ENCODE measurements at places on chromosomes 11 and 22.

DNA sequence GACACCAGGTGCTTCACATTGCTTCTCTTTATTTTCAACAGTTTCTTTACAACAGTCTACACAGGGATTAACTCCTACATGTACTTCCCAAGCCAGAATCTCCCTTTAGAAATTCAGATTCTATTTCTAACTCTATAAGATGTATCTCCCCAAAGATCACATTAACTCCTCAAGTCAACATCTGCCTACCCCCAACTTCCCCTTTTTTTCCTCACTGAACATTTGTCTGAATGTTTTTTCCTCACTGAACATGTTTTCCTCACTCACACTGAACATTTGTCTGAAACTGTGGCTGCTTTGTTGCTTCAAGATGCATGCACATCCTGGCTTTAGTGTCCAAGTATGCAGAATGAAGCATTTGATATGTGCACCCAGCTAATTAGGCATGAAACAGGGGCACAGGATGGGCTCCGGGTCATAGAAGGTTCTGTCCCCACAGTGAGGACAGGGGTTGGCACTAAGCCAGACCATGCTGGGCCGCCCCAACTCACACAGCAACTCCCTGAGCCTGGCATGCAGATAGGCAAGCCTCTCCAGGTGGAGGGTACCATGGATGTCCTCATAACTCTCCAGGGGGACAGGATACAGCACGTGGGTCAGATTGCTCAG, 11.3 kb downstream of the PRAME start:
- DNase-seq = no peak

DNA sequence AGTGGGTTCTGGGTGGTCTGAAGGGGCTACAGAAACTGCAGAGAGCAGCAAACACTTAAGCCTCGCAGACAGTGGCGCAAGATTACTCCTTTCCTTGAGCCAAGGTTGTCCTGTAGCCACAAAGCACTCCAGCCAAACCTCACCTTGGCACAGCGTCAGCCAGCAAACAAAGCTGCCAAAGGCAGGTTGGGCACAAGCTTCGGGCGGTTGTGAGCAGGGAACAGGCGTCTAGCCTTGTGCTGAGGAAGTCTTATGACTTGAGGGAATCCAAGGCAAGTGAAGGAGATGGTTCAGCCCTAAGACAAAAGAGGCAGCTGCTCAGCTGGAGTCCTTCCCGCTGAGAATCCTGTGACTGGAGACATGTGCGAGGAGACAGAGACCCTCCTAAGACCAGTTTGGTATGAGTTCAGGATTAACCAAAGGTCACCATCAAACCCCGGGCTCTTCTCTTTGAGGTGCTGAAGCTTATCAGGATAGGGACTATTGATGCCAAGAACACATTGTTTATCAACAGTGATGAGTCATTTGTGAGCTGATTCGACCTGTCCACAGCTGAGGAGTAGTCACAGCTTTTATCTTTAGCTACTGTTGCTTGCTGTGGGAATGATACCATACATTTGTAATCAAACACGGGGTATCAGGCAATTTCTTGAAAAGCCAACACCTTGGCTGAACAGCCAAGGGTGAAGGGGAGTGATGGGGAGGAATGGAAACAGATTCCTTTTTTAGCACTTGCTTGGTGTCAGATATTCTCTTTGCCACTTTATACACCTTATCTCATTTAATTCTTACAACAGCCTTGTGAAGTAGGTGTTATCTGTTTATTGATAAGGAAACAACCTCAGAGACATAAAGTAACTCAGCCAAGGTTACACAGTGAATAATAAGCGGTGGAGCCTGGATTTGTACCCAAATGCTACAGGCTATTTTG, 4.6 kb downstream of the ADM start:
- no peak for DNase-seq

GRCh38 chr22:29825578-29825977, 12.5 kb downstream of the ASCC2 start:
- DNase-seq = no peak

- no peak for DNase-seq
Measured at GRCh38 chr11:123590296-123590912, 64.0 kb downstream of the SCN3B start.

DNA sequence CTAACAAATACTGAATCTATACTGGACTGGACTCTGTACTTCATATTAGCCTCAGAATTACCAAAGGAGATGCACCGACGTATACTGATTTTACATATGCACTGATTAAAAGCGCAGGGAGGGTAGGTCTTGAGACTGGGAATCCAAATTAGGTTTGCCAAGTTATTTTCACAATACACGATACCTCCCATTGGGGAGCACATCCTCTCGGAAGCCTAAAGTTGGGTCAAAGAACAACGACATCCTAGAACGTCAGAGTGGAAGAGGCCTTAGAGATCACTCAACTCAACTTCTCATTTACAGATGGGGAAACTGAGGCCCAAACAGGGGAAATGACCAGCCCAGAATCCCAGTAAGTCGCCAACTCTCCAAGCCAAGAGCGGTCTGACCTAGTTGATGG, 626 bp downstream of the DNAL4 start:
- no peak for DNase-seq

GRCh38 chr22:44869196-44869595, 116.8 kb downstream of the ARHGAP8 start:
- DNase-seq = no peak

DNA sequence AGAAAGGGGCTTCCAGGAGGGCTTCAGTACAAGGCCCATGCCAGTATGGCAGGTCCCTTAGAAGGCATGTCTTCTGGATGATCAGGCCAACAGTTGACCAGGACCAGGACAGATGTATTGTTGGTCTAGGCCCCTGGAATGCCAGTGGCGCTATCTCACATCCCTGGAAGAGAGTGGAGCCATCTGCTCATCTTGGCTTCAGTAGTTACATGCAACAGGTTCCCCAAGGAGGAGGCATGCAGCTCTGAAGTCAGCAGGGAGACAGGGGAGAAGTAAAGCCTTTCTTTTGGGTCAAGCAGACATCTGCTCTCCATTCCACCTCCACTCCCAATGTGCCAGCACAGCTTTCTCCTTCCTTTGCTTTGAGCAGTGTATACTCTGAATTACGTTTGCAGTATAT, 244.1 kb downstream of the KIRREL3 start:
- no peak for DNase-seq

- no peak for DNase-seq
Measured at GRCh38 chr11:1009991-1010390, 26.5 kb downstream of the MUC6 start.

GRCh38 chr22:37525073-37525745, 6.0 kb upstream of the CARD10 start:
- no peak for DNase-seq

GRCh38 chr11:109858152-109858551, 235.0 kb upstream of the ZC3H12C start:
- no peak for DNase-seq

GRCh38 chr11:115912484-115912945, 408.3 kb upstream of the CADM1 start:
- no peak for DNase-seq

DNA sequence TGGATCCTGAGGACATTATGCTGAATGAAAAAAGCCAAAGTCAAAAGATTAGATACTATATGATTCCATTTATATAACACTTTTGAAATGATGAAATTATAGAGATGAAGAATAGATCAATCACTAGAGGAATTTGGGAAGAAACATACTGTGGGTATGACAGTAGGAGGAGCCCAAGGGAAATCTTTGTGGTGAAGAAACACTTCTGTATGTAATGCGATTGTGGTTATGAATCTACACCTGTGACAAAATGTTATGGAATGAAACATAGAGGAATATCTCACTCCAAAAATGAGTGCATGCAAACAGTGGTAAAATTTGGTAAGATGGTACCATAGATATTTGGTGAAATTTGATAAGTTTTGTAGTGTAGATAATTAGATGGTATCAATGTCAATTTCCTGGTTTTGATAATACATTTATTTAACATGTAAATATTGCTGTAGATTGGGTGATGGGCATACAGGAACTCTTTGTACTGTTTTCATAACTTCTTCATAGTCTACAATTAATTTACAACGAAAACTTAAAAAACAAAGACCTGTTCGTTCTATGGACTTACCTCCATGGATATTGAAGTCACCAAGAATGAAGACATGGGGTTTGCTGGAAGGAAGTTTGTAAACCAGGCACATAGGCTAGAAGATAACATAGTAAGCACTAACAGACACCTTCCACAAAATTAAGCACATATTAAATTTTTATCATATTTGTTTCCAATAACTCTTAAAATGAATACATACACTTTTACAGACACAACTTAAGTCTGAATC, 11.5 kb downstream of the MRGPRX1 start:
- DNase-seq = no peak

- no peak for DNase-seq
Measured at GRCh38 chr11:104897891-104898684, at the start of gene CASP12. TSS of gene CASP12 (minus strand) at chr11:104898460.

GRCh38 chr11:61103851-61104423, 1.6 kb downstream of the CD5 start:
- DNase-seq = no peak

DNA sequence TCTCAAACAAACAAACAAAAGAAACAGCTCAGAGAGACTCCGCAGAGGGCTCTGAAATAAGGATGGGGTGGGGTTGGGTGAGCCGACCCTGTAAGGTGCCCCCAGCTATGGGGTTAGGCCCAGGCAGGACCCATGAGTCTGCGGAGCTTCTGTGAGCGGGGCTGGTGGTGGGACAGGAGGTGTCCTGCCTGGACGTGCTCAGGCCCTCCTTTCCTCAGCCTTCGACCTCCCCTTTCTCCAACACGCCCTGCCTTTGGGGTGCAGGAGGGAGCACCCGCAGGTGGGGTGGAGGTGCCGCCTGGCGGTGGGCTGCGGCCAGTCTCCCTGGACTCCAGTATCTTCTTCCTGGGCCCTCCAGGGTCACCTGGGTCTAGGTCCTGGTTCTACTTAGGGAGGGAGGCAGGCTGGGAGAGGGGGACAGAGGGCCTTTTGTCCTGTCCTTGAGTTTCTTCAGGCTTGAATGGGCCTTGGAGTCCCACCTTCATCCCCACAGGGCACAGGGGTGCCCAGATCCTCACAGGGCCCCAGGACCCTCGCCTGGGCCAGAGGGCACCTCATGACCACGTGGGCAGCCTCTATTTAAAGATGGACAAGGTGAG, 12.3 kb downstream of the PRR33 start:
- no peak for DNase-seq

DNA sequence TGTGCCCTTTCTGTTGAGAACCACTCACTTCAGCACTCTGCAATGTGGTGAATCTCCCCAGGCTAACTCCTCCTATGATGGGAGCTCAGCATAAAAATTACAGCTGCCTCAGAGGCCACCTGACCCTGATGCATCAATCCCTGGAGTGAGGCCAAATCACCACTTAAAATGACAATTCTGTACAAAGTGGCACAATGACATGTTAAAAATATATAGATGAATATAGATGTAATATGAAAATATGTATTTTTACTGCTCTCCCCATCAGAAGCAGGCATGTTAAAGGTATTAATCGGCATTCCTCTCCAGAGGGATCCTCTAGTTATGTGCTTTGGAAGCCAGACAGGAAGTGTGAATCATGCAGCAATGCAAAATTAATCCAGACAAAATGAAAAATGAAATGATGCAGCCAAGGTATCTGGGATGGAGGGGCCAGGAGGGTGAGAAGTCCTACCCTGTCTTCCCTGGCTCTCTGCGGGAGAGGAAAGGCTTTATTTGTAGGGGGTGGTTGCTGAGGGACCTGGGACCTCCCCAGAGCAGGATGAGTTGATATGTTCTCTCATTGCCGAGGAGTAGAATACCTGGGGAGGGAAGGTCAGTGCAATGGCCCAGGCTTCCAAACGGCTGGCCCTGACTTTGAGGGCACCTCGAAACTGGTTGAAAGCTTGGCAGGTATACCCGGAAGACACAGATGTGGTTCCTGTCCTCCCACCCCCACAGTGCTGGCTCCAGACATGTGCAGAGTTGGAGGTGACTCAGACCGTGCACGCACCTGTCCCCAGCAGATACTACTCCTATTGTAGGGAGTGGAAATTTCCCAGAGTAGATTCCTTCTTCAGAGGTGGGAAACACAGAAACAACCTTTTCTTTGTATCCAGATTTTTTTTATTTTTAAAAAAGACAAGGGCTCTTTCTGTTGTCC, 347.9 kb upstream of the NCAM1 start:
- DNase-seq = no peak

DNA sequence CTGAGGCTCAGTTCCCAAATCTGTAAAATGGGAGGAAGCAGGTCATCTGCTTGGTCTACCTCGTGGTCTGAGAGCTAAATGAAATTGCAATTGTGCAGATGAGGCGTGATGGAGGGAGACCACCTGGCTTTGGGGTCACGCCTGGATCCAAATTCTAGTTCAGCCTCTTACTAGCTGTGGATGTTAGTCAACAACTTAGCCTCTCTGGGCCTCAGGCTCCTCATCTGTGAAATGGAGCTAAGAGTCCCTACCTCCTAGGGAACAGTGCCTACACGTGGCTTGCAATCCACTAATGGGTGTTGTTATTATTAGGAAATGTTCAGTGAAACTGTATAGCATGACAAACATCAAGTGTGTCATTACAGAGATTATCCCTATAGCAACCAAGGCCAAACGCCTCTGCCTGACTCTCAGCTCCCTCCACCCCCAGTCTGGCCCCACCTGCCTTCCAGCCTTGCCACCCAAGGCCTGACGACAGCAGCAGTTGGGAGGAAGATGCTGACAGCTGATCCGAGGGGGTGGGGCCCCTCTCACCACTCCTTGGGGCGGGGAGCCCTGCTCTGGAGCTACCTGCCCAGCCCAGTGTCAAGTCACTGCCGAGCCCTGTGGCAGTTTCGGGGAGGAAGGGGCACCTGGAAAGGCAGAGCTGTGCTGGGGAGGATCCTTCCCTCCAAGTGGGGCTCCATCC, 1.7 kb upstream of the RHOD start:
- no peak for DNase-seq

GRCh38 chr11:17700991-17701390, 18.4 kb upstream of the MYOD1 start:
- DNase-seq = no peak

DNA sequence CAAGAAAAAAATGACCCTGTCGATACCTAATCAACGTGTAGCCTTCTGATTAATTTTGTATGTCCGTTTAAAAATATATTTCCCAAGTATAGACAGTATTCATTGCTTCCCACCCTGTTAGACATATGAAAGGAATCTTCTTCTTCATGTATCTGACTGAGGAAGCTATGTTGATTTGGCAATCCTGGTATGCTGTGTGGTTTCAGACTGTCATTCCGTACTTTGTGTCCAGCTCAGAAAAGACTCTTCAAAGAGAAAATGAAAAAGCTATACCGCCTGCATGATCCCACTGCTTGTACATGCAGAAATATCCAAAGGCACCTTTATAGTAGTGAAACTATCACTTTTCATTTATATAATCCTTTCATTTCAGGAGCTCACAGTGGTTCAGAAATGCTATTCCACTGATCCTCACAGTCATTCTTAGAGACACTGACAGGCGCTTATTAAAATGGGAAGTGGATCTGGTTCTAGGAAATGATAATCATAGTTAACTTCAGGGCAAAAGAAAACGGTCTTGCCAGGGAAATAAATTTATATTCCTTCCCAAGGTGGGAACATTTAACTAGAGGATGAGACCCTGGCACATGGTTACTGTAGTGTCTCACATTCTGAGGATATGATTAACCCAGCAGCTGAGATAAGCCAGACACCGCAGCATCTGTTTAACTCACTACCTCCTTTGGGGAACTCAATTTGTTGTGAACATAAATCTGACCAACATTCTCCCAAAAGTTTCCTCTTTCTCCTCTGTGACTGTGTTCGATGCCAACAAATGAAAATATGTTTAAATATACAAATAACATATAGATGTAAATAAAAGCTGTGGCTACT, 599.2 kb upstream of the LUZP2 start:
- no peak for DNase-seq

- no peak for DNase-seq
Measured at GRCh38 chr11:78641541-78641940, 66.9 kb upstream of the NARS2 start.
